ENCODE measurements at places on chromosomes 6 and 20.

DNA sequence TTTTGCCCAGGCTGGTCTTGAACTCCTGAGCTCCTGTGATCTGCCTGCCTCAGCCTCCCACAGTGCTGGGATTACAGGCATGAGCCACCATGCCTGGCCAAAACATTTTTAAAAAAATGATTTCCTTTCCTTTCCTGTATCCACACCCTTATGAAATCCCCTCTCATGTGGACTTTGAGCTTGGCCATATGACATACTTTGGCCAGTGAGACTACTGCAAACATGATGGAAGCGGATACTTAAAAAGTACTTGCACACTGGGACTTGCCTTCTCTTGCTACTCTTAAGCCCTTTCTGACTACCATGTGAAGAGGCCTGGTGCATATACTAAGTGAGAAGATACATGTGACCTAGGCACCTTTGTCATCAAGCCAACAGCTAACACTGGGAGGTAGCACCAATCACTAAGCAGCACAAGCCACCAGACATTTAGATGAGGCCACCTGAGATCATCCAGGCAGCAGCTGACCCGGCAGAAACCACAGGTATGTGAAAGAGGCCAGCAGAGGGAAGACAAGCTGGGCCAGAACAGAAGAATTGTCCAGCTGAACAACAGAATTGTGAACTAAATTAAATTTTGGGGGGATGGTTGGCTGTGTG is 78.5 kb upstream of the HDAC2 start:
- no peak for DNase-seq

DNA sequence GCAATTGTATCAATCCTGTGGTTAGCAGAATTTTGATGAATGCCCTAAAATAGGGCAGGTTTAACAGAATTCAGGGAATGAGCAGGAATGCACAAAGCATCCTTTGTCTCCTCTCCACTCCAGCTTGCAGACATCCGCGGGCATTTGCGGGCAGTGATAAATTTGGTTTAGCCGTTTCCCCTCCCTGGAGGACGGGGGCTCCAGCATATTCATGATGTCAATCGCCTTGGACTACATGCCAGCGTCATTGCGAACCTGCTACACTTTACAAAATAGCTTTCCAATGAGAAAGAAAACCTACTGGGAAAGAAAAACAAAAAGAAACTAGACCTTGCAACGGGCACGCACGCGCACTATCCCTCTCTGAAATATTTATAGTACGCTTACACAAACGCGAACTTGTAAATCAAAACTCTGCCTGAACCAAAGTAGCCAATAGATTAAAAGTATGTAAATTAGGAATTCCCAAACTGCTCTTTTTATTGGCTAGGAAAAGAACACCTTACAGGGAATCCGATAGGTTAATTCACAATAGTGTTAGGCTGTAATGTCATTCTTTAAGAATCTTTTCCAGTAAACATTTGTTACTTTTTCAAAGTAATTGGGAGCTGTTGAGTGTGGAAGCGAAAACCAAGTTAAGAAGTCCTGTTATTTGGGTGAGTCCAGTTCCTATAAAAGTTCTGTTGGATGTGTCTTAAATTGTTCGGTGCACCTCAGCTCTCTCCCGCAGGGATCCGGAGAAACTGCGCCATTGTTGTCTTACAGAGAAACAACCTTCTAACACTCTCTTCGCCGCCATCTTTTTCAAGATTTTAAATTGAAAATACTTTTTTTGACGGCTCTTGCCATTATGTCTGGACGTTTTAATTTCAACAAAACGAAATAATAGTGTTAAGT is 136.7 kb downstream of the HFE start:
- no peak for DNase-seq

DNA sequence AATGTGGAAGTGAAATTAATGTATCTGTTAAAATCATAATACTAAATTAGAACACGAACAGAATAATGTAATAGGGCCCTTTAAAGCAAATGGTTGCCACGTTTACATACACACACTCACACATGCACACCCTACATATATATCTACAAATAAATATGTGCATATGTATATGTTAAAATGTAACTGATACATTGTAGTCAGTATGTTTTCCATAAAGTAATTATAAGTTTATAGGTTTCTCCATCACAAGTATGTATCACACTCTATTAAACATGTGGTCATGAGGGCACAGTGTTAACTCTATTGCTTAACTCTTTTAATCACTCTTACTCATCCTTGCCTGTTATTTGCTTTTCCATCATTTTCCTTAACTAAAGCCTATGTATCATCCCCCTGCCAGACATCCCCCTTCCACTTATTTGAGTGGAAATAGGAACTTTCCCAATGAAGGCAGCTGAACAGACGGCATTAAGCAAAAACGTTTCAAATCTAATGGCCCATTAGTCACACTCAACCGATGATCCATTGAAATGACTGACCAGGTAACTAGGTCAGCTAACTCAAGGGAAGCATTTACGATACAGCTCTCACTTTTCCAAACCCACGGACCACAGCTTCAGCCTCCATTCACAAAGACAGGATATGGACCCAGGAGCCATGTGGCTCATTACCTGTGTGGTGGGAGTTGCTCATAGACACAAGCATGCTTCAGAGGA is 89.3 kb downstream of the HAO1 start:
- DNase-seq = no peak

GRCh38 chr6:115544765-115545671 is 515.7 kb downstream of the FRK start:
- no peak for DNase-seq

DNA sequence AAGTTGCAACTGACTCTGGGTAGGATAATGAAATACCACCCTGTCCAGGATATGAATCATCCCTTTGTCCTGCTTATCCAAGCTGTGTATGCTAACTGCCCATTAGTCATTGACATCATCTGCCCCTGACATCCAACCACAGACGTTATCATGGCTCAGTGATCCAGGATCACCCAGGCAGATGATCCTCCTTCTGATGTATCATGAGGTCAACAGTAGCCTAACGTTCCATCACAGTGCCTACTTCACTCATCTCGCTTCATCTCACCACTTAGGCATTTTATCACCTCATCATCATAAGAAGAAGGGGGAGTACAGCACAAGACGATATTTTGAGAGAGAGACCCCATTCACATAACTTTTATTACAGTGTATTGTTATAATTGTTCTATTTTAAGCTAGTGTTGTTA is 13.4 kb upstream of the BTN3A2 start:
- DNase-seq = no peak

DNA sequence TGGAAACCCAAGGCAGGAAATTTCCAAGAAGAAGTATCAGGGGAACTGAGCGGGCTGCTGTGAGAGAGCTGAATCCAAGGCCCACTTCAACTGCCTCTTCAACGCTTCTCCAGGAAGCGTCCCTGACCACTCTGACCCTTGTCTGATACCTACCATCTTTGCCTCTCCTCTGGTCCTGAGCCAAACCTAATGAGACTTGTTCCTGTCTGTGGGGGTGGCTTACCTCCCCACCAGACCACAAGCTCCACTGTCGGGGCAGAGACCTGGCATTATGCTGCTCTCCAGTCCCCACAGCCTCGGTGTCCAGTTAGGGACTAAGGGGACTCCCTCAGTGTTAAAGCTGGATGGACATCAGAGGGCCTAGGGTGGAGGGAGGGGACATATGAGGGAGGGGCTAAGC is 49.7 kb downstream of the LRFN2 start:
- DNase-seq = no peak

GRCh38 chr6:117733341-117733740 is 58.1 kb downstream of the NUS1 start:
- no peak for DNase-seq

DNA sequence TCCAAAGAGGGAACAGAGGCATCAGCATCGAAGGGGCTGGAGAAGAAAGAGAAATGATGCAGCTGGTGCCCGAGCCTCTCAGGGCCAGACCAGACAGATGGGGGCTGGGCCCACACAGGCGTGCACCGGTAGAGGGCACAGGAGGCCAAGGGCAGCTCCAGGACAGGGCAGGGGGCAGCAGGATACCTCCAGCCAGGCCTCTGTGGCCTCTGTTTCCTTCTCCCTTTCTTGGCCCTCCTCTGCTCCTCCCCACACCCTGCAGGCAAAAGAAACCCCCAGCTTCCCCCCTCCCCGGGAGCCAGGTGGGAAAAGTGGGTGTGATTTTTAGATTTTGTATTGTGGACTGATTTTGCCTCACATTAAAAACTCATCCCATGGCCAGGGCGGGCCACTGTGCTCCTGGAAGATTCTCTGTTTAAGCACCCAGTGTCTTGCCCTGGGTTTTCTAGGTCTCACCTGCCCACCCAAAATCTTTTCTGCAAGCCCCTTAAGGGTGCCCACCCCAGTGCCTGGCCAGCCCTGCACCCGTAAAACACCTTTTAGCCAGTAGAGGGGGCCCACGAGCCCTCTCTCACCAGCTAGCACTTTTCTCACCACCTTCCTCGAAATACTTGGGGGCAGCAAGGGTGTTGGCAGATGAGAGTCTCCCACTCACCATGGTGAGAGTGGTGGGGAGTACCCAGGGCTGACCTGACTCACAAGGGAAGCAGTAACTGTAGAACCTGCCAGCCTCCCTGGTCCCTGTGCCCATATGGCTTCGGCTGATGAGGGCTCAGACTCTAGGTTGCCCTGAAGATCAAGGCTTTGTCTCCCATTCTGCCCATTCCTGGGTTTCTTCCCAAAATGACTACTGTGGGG is 35.7 kb upstream of the ID1 start:
- peak; percentile 70 for DNase-seq

- DNase-seq = no peak
Measured at GRCh38 chr6:5201271-5201670, 59.5 kb downstream of the LYRM4 start.

DNA sequence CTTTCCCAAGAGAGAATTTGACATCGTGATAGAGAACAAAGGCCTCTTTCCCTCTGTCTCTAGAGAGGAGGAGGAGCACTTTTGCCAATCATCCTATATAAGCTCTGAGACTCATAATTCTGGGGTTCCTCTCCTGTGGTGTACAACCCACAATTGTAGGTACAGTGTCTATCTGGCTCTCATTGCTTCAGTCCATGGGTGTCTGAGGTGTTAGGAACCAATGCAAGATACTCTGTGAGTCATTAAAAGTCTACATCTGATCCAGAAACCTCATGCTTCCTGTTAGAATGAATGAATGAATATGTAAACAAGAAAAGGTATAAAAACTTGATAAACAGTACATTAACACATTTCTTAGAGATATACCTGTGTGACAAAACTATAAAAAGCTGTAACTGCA is 356.7 kb downstream of the QKI start:
- no peak for DNase-seq

GRCh38 chr20:23397961-23398360 is 23.3 kb downstream of the NAPB start:
- no peak for DNase-seq

DNA sequence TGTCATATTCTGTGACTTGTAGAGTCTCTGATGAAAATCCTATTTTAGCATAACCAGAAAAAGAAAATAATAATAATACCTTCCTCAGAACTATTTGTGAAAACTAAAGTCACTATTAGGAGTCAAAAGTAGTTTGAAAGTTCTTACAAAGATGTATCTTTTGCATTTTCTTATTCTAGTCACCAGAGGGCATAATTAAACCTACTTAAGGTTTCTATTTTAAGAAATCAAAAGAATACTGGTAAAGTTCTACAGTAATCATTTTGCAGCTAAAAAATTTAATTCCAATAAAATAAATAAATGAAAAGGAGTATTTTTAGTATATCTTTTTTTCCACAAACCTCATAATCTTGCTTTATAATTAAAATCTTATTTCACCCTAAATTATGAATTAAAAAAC is 28.0 kb upstream of the MCM9 start:
- DNase-seq = no peak

GRCh38 chr20:34675993-34676641 is 775 bp downstream of the PIGU start:
- DNase-seq = no peak

DNA sequence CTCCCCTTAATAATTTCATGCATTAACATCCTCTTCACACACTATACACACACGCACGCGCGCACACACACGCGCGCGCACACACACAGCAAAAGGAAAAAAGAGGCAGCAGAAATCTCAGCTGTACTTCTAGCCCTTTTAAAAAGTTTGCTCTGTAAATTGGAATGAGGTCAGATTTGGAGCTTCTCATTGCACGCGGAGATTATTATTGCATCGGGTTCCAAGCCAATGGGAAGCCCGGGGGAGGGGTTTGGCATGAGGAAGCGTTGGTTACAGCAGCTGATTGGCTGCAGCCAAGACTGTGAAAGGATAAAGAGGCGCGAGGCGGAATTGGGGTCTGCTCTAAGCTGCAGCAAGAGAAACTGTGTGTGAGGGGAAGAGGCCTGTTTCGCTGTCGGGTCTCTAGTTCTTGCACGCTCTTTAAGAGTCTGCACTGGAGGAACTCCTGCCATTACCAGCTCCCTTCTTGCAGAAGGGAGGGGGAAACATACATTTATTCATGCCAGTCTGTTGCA is at the start of gene SOX4:
TSS of gene SOX4 (plus strand) at position 340 of the 515 bp plus-strand sequence. CDS start 784 bp downstream, outside the sequence.
- DNase-seq = peak; percentile 87

- DNase-seq = no peak
Measured at GRCh38 chr6:35065441-35065800, 75.7 kb downstream of the TCP11 start.

DNA sequence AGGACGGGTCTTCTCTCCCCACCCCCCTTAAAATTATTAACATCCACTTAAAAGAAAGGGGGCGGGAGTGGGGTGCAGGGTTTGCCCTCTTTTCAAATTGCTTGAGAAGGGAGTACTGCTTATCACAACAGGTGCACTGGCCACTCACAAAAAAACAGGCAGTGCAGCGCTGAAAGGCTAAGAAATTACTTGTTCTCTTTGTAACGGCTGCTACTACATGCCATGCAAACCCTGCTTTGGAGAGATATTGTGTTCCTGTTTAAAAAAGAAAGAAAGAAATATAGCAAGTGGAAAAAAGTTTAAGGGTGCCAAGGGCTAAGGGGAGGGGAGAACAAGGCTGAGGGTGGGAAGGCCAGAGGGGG is 312.7 kb upstream of the JARID2 start:
- no peak for DNase-seq

GRCh38 chr20:45904583-45905504 is 7.1 kb downstream of the PLTP start:
- DNase-seq = no peak

- DNase-seq = no peak
Measured at GRCh38 chr20:63064745-63065711, 58.3 kb upstream of the BHLHE23 start.

GRCh38 chr6:11219400-11219834 is 13.1 kb downstream of the NEDD9 start:
- no peak for DNase-seq

GRCh38 chr6:113489952-113490746 is 367.0 kb upstream of the MARCKS start:
- DNase-seq = no peak
